Activated naive CD8-positive, alpha-beta T cell treated with anti-CD3 and anti-CD28 coated beads, Interleukin-2, amount 10 ng/mL, durations not matched to agents 7 days and 5 days (primary cell): ENCODE measurements at places on chromosomes 4 and X. TPM values are rescaled to one million over a fixed set of nuclear protein-coding genes. Genes with fewer than 3 reads are reported as not detected.

DNA sequence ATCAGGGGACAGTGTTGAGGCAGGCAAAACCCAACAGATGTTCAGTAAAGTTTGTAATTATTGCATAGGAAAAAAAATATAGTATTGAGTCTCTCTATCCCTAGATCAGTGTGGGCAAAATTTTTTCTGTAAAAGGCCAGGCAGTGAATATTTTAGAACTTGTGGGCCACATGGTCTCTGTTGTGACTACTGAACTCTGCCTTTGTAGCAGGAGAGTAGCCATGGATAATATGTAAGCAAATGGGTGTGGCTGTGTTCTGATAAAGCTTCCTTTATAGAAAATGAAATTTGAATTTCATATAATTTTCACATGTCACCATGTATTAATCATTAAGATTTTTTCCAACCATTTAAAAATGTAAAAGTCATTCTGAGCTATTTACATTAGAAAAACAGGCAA, 193.1 kb downstream of the MID1 start:
- no peaks in the 10 kb centered on the region for H3K4me1 ChIP-seq
- H3K27me3 ChIP-seq: peaks cover 2% of the 10 kb centered on the region
- no peak for DNase-seq
- H3K36me3 ChIP-seq: no peaks in the 10 kb centered on the region
- no peak overlapping the region for H3K27ac ChIP-seq

The CCNB3 gene
- 1.2 TPM for total RNA-seq

The CCKAR gene
- total RNA-seq: not detected

The BOD1L1 gene
- total RNA-seq: 52.5 TPM

GRCh38 chrX:134821901-134822300, 163.6 kb upstream of the PLAC1 start:
- peaks cover 8% of the 10 kb centered on the region for H3K4me1 ChIP-seq
- no peaks in the 10 kb centered on the region for H3K27me3 ChIP-seq
- DNase-seq: no peak
- H3K27ac ChIP-seq: no peak overlapping the region

- H3K4me3 ChIP-seq: no peak overlapping the region
- H3K4me1 ChIP-seq: no peaks in the 10 kb centered on the region
- DNase-seq: no peak
- H3K27me3 ChIP-seq: peaks cover 11% of the 10 kb centered on the region
- H3K27ac ChIP-seq: no peak overlapping the region
- H3K36me3 ChIP-seq: no peaks in the 10 kb centered on the region
Measured at GRCh38 chr4:107863416-107863815, 38.7 kb downstream of the SGMS2 start.

GRCh38 chr4:1285151-1285789, 4.4 kb upstream of the MAEA start:
- no peak for DNase-seq
- no peak overlapping the region for H3K4me3 ChIP-seq
- H3K27ac ChIP-seq: no peak overlapping the region
- H3K36me3 ChIP-seq: peaks cover 4% of the 10 kb centered on the region

- no peak for DNase-seq
- H3K36me3 ChIP-seq: no peaks in the 10 kb centered on the region
- no peak overlapping the region for H3K27ac ChIP-seq
- H3K4me1 ChIP-seq: no peaks in the 10 kb centered on the region
- H3K27me3 ChIP-seq: no peaks in the 10 kb centered on the region
- H3K4me3 ChIP-seq: no peak overlapping the region
Measured at GRCh38 chr4:85298037-85298436, 176.9 kb upstream of the ARHGAP24 start.

- no peak overlapping the region for H3K4me3 ChIP-seq
- H3K4me1 ChIP-seq: peaks cover 13% of the 10 kb centered on the region
- H3K27ac ChIP-seq: no peak overlapping the region
Measured at GRCh38 chrX:132041015-132041414, 17.9 kb downstream of the STK26 start.

GRCh38 chrX:129846716-129847115, 3.0 kb upstream of the ZDHHC9 start:
- H3K4me3 ChIP-seq: no peak overlapping the region
- peaks cover 13% of the 10 kb centered on the region for H3K4me1 ChIP-seq
- H3K36me3 ChIP-seq: no peaks in the 10 kb centered on the region
- H3K27me3 ChIP-seq: peaks cover 1% of the 10 kb centered on the region
- H3K27ac ChIP-seq: no peak overlapping the region

DNA sequence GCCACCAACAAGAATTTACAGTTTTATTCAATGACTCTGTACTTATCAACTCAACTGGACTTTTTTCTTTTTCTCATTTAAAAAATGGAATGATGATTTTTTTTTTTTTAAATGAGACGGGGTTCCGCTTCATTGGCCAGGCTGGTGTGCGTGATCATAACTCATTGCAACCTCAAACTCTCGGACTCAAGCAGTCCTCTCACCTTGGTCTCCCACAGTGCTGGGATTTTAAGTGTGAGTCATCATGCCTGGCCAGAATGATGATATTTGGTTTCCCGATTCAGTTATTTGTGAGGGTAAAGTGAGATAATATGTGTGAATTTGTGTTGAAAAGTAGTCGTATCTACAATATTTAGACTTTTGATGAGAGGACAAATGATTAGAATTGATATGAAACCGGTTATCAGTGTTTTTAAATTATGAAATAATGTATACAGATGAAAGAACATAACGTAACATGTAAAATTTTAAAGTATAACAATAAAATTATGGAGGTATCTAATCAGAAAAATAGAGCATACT, 66.0 kb upstream of the UNC5C start:
- DNase-seq: no peak
- no peak overlapping the region for H3K27ac ChIP-seq
- no peaks in the 10 kb centered on the region for H3K27me3 ChIP-seq
- no peak overlapping the region for H3K4me3 ChIP-seq
- H3K4me1 ChIP-seq: no peaks in the 10 kb centered on the region

- no peak overlapping the region for H3K4me3 ChIP-seq
- peaks cover 6% of the 10 kb centered on the region for H3K27me3 ChIP-seq
- DNase-seq: no peak
Measured at GRCh38 chr4:158190718-158191117, 17.9 kb upstream of the GASK1B start.

GRCh38 chr4:148053298-148054003, 321.6 kb downstream of the ARHGAP10 start:
- peaks cover 68% of the 10 kb centered on the region for H3K4me1 ChIP-seq
- H3K27me3 ChIP-seq: no peaks in the 10 kb centered on the region
- DNase-seq: no peak
- H3K36me3 ChIP-seq: peaks cover 8% of the 10 kb centered on the region
- peak overlapping the region; percentile 63 for H3K4me3 ChIP-seq

DNA sequence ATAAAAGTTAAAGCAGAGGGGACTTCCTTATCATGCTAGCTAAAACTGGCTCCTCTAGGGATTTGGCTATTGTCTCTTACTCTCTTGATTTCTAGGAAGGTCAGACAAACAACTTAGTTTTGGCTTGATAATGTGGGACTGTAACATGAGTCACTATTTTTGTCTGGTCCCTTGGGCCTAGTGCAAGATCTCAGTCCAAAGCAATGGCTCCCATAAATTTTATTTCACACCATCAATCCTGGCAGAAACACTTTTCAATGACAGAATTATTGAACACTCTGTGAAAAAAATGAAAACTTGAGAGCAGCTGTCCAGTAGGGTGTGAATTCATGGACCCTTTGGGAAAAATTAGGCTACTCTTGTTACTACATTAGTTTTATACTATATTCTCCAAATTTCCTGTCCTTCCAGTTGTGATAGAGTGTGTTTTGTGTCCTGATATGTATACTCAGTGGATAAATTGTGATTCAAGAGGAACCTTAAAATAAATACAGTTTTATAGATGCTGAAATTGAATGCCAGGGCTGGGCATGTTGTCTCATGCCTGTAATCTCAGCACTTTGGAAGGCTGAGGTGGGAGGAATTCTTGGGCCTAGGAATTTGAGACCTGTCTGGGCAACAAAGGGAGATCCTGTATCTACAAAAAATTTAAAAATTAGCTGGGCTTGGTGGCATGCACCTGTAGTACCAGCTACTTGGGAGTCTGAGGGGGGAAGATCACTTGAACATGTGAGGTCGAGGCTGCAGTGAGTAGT, 10.8 kb upstream of the SNCA start:
- H3K4me3 ChIP-seq: no peak overlapping the region
- no peak overlapping the region for H3K27ac ChIP-seq
- H3K27me3 ChIP-seq: peaks cover 15% of the 10 kb centered on the region
- H3K4me1 ChIP-seq: no peaks in the 10 kb centered on the region
- DNase-seq: no peak
- peaks cover 4% of the 10 kb centered on the region for H3K36me3 ChIP-seq

GRCh38 chrX:16012250-16012649, 111.1 kb upstream of the GRPR start:
- H3K36me3 ChIP-seq: no peaks in the 10 kb centered on the region
- peaks cover 2% of the 10 kb centered on the region for H3K27me3 ChIP-seq
- no peak overlapping the region for H3K27ac ChIP-seq
- no peak overlapping the region for H3K4me3 ChIP-seq

GRCh38 chr4:151670843-151671242, 90.0 kb downstream of the GATB start:
- no peak overlapping the region for H3K4me3 ChIP-seq
- H3K36me3 ChIP-seq: no peaks in the 10 kb centered on the region
- H3K27ac ChIP-seq: no peak overlapping the region
- H3K27me3 ChIP-seq: no peaks in the 10 kb centered on the region
- H3K4me1 ChIP-seq: peaks cover 10% of the 10 kb centered on the region

GRCh38 chrX:19924285-19924684, 36.9 kb upstream of the SH3KBP1 start:
- H3K4me1 ChIP-seq: peaks cover 3% of the 10 kb centered on the region
- H3K27ac ChIP-seq: no peak overlapping the region
- H3K4me3 ChIP-seq: no peak overlapping the region
- peaks cover 1% of the 10 kb centered on the region for H3K36me3 ChIP-seq

DNA sequence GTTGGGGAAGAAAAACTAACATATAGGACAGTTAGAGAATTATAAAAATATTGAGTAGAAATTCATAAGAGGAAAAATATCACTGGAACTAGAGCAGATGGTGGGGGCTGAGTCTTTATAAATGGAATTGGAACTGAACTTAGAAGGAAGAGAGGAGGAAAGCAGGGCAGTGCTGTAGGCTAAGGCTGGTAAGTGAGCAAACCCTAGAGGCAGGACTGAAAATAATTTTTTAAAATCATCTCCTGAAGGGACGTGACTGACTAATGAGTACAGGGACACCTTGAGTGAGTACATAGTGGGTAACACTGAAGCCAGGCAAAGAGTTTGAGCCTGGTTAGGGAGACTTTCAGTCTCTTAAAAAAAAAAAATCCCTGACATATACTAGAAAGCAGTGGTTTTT, 63.3 kb downstream of the GALNT7 start:
- H3K4me1 ChIP-seq: no peaks in the 10 kb centered on the region
- DNase-seq: no peak
- H3K36me3 ChIP-seq: no peaks in the 10 kb centered on the region
- no peaks in the 10 kb centered on the region for H3K27me3 ChIP-seq

The EPHA5 gene
- total RNA-seq: not detected

GRCh38 chr4:10773010-10773409, 88.4 kb upstream of the CLNK start:
- no peak overlapping the region for H3K27ac ChIP-seq
- H3K4me3 ChIP-seq: no peak overlapping the region
- H3K4me1 ChIP-seq: no peaks in the 10 kb centered on the region
- no peaks in the 10 kb centered on the region for H3K36me3 ChIP-seq

DNA sequence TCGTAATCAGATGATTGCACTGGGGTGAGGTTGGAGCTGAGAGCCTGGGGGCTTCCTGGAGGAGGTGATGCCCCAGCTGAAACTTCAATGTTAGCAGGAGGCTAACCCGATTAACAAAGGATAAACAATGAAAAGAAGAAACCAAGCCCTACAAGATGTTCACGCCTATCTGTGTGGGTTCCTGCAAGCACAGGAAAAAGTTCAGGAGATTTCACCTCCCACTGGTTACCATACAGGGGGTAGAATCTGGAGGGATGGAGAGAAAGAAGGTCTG, 27.5 kb downstream of the JAKMIP1 start:
- peaks cover 10% of the 10 kb centered on the region for H3K36me3 ChIP-seq
- no peak for DNase-seq
- no peak overlapping the region for H3K4me3 ChIP-seq
- no peaks in the 10 kb centered on the region for H3K27me3 ChIP-seq
- H3K27ac ChIP-seq: no peak overlapping the region

GRCh38 chrX:121160987-121161386, 113.6 kb downstream of the GLUD2 start:
- peaks cover 2% of the 10 kb centered on the region for H3K36me3 ChIP-seq
- H3K4me3 ChIP-seq: no peak overlapping the region
- H3K4me1 ChIP-seq: peaks cover 7% of the 10 kb centered on the region

The ACSL4 gene
- total RNA-seq: 44.3 TPM

The CITED1 gene
- total RNA-seq: not detected

DNA sequence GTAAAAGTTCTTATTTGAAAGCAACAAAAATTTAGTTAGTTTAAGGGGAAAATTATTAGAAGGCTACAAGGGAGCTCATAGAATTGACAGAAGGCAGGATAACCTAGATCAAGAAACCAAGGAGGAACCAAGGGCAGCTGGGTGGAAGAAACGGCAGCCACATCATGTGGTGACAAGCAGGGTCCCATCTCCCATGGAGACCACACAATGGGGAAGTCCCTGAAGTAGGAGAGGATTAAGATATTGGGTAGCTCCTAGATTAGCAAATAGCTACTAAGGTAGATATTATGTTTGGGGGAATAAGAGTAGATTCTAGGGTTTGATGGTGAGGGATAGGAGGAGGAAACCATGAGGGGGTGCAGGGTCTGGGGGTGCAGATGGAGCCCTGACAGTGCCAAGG, 48.0 kb upstream of the TMEM154 start:
- H3K4me3 ChIP-seq: no peak overlapping the region
- H3K4me1 ChIP-seq: no peaks in the 10 kb centered on the region
- H3K27me3 ChIP-seq: peaks cover 3% of the 10 kb centered on the region
- H3K27ac ChIP-seq: no peak overlapping the region
- DNase-seq: no peak

- H3K36me3 ChIP-seq: peaks cover 10% of the 10 kb centered on the region
- H3K4me3 ChIP-seq: no peak overlapping the region
- no peaks in the 10 kb centered on the region for H3K27me3 ChIP-seq
- no peak for DNase-seq
- no peaks in the 10 kb centered on the region for H3K4me1 ChIP-seq
- no peak overlapping the region for H3K27ac ChIP-seq
Measured at GRCh38 chr4:146260521-146260920, 46.2 kb downstream of the REELD1 start.

DNA sequence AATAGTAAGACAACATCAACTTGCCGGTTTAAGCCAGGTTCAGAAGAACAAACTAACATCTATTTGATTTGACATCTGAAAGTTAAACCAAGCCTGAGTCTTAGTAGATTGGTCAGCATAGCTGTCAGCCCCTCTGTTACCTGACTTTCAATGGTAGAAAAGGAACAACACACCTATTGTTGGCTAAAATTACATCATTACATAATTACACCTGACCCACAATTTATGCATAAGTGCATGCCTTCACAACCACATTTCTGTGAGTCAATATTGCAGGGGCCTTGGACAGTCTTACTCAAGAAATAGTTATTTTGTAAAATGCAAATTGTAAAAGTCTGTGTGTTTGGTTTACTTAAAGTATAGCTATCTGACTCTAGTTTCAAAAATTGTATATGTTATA, 36.2 kb downstream of the EGFL6 start:
- no peak overlapping the region for H3K27ac ChIP-seq
- H3K36me3 ChIP-seq: peaks cover 12% of the 10 kb centered on the region
- DNase-seq: no peak
- no peak overlapping the region for H3K4me3 ChIP-seq
- H3K27me3 ChIP-seq: no peaks in the 10 kb centered on the region
